ENCODE measurements at places on chromosomes 3 and 15.
A peak's percentile ranks its signal among the peaks of the same experiment; 100 is the strongest.

DNA sequence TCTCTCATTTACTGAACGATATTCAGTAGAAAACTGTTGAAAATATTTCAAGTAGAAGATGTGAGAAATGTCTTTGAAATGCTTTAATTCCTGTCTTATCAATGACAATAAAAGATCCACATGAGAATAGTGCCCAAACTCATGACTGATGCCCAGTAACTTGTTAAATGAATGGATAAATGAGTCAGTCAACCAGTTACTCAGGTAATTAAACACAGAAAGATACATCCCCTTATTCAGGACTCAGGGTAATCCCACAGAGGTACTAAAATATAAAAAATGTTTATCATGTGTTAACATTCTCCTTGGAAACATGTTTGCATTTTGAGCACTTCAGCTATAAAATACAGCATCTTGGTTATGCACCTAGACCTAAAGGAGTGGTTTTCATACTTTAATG, 169.5 kb downstream of the MBNL1 start:
- DNase-seq = no peak

DNA sequence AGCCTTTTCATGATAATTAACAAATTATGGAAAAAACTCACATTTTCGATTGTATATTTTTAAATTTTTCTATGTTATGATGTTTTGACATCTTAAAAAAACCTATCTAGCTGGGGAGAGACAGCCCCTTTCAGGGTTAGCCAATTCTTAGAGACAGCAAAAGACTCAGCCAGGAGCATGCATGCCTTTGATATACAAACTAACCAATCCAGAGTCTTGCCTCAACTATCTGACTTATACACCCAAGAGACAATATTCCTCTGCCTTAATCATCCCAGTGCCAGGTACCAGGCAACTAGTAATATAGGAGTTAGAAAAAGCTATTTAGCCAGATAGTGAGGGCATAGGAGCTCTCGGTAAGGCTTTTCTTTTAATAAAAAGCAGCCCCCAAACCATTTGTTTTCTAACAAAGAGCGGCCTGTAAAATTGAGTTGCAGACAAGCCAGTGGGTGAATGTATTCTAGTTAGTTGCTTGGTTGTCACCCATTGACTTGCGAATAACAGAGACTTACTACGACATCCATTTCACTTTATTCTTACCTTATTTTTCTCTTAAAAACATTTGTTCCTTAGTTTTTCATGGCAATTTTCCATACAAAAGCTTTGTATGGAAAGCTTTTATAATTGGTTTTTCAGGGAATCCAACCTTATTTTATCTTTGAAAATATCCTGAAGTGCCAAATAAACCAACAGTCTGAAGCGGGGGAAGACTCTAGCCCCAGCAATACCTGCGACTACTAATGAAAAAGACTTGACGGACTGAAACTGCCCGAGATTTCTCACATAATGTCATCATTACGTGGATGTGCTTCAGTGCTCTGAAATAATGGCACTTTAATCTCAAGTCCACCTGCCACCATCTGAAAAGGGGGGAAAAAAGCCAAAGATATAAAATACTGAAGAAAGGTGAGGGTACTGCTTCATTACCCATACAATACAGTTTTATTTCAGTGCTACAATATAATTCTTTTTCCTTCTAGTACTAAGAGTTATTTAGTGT, 64.6 kb upstream of the ATP2C1 start:
- no peak for DNase-seq

GRCh38 chr3:25751725-25752124, 31.5 kb downstream of the NGLY1 start:
- DNase-seq = no peak

DNA sequence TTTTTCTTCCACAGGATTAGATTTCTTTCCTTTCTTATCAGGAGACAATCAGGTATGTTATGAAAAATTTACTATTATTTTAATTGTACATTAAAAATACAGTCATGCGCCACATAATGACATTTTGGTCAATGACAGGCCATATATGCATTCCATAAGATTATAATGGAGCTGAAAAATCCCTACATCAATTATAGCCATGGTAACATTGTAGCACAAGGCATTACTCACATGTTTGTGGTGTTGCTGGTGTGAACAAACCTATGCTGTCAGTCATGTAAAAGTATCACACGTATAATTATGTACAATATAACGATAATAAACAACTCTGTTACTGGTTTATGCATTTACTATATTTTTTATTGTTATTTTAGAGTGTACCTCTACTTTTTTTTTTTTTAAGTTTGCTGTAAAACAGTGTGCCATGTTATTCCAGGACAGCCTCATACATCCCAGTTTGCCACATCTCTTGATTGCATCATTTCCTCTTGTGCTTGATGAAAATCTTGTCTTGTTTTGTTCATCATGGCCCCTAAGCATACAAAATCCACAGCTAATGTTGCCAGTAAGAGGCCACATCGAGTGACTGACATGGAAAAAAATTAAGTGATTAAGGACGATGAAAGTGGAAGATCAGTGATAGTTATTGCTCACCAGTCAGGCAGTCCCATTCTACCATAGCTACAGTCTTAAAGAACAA, 21.4 kb downstream of the CALML4 start:
- DNase-seq = no peak

GRCh38 chr15:72179950-72180581, 17.5 kb downstream of the GRAMD2A start:
- DNase-seq = no peak

DNA sequence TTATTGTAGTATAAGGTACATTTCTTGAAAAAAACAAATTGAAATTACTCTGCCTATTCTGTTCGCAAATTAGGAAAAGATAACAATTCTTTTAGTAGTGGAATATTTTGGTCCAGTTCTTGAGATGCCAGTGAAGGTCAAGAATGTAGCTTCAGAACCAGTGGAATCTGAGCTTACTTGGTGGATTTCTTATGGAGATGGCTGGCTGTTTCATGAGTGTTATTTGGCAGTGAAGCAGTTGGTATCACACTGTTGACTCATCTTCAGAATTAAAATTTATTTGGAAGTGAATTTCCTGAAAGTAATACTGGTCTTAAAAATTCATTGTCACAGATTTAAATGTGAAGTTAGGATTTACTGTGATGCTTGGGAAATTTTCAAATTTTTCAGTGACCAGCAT, 19.1 kb downstream of the RNF13 start:
- no peak for DNase-seq

GRCh38 chr3:194682189-194682693, 3.4 kb upstream of the FAM43A start:
- DNase-seq = no peak

GRCh38 chr3:49803465-49804140, 542 bp downstream of the INKA1 start:
- peak; percentile 40 for DNase-seq

DNA sequence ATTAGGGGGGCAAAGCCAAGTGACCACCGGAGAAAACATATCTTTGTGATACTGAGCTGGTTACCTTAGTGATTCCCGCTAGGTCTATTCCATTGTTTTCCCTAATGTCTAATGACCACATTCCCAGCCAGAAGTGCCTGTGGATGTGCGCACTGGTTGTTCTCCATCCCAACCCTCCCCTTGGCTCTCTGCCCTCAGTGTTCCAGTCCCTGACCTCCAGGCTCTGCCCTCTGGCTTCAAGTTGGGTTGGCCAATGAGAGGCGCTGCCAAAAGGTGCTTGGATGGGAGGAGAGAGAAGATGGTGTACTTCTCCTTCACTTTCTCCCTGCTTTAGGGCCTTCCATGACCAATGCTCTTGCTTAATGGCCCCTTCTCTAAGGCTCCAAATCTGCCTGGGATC, 2.4 kb downstream of the COLQ start:
- DNase-seq = no peak

GRCh38 chr3:40035177-40035576, 225.8 kb downstream of the MYRIP start:
- DNase-seq = no peak

DNA sequence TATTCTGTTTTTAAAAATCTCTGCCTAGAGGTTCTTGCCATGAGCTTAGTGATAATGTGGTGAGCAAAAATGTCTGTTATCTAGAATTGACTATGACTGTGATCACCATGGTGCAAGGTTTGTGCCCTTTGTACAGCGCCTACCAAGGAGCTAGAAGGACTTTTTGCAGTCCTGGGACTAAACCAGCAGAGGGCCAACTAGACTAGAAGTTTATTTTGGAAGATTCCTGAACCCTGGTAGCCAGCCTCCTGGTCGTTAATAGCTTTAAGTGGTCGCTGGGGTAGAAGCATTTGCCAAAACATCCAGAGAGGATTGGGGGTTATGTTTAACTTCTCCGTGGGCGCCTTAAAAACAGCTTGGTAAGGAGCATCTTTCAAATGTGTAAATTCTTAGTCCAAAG, 7.8 kb downstream of the SCG5 start:
- no peak for DNase-seq

- no peak for DNase-seq
Measured at GRCh38 chr3:196121066-196121465, 39.2 kb upstream of the TFRC start.

GRCh38 chr3:94433811-94434210, 370.9 kb downstream of the NSUN3 start:
- DNase-seq = no peak

DNA sequence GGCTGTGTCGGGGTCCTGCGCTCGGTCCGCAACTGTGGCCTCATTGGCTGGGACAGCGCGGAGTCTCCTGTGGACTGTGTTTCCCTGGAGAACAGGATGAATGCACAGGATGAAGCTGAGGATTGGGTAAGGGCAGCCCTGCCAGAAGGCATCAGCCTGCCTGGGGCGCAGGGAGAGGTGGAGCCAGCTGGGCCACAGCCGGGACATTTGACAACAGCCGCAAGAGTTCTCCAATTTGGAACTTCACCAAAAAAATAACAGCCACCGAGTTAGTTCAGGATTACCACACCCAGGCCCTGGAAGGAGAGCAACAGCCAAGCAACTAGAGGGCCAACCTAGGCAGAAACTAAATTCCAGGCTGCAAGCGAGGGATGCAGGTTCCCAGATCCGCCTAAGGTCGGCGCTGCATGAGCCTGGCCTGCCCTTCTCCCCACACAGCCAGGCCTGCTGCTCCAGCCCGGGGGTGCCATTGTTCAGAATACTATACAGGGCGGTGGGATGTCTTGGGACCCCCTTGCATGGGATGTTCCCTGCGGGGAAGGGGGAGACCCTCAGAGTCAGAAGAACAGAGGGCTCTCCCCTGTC, 229.3 kb downstream of the OCA2 start:
- no peak for DNase-seq

DNA sequence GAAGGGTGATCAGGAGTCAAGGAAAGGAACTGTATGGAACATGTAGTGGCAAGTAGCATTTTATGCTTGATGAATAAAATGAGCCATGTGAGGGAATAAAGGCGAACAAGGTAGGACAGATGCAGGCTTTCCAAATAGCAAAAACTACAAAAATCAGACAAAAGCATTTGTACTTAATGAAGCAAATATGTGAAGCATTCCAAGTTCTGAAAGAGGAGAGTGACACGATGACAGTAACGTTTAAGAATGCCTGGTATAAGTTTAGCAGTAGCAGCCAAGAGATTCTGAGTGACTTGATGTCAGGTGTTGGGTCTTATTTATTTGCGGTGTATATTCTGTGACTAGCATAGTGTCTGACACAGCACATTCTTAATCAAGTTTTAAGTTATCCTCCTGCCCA, 408.2 kb upstream of the RASGRP1 start:
- no peak for DNase-seq

DNA sequence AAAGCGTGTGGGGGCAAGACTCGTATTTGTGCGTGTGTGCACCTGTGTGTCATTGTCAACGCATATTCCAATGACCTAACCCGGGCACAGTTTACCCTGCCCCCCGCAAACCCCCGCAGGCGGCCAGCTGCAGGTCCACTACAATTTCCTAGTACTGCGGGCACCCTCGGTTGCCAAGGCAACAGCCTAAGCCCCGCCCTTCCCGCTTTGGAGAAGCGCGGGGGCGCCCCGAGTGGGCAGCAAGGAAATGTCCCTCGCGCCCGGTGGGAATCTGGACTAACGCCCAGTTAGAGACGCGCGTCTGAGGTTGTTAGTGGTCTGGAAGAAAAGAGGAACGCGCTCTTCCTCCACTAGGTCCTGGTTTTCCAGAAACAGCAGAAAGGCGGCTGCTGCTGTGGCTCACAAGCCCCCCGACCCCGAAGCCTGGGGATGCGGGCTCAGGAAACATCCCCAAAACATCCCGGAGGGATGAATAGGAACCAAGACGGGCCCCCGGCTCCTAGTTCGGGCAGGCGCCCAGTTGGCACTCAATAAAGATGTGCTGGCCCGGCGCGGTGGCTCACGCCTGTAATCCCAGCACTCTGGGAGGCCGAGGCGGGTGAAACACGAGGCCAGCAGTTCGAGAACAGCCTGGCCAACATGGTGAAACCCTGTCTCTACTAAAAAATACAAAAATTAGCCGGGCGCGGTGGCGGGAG, 1.1 kb downstream of the ABHD14A start:
- no peak for DNase-seq

DNA sequence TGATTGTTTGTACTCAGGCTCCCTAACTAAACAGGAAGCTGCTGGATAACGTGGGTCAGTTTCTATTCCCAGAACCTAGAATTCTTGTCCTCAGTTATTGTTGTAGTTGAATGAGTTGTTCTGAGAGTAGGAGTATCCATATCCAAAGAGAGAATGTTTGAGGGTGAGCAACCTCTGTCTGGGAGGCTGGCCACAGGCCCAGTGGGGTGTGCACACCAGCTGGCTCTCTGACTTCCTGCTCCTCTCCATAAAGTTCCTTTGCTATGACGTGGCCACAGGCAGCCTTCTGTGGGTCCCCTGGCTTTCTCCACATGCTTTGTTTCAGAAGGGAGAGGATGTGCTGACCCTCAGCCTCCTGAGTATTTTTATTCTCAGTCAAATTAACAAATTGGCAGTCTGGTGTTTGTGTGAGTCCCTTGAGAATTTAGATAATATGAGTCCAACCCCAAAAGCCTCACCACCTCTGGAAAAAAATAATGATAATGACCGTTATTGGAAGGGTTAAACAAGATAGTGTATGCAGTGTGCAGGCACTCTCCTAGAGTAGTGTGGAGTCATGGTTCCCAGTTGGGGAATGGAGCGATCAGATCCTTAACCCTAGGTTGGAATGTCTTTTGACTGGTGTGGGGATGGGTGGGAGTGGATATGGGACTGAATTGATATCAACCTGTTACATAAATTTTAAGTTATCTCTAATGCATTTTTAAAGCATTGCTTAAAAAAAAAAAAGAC, 47.6 kb upstream of the MED12L start:
- DNase-seq = no peak

DNA sequence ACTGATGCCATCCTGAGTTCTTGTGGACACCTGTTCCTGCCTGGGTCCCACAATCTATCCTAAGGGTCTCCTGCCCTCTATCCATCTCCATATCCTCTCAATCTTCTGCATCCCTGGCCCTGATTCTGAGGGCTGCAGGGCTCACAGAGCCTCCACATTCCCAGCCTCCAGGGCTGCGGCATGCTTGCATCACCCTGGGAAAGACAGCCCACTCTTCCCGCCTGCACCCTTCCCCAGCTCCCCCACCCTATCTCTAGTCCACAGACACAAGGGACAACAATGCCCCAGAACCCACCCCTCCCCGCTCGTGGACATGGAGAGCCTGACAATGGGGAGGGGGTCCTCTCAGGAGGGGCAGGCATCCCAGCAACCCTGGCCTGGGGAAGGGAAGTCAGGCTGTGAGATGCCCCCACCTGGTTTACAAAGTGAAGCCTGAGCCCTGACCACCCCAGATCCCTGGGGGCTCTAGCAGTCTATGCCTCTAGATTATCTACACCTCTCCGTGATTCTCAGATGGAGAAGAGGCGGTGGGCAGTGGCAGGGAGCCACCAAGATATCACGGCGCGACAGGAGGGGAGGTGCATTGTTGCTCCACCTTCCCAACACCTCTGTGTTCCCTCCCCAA, 10.3 kb downstream of the SEMA3G start:
- no peak for DNase-seq
